ENCODE measurements at places on chromosomes 12 and 14.

GRCh38 chr12:63897931-63898330, 53.4 kb downstream of the SRGAP1 start:
- no peak for DNase-seq
- H3K27me3 ChIP-seq: no peaks in the 10 kb centered on the region
- no peak overlapping the region for H3K27ac ChIP-seq
- H3K4me1 ChIP-seq: no peaks in the 10 kb centered on the region

DNA sequence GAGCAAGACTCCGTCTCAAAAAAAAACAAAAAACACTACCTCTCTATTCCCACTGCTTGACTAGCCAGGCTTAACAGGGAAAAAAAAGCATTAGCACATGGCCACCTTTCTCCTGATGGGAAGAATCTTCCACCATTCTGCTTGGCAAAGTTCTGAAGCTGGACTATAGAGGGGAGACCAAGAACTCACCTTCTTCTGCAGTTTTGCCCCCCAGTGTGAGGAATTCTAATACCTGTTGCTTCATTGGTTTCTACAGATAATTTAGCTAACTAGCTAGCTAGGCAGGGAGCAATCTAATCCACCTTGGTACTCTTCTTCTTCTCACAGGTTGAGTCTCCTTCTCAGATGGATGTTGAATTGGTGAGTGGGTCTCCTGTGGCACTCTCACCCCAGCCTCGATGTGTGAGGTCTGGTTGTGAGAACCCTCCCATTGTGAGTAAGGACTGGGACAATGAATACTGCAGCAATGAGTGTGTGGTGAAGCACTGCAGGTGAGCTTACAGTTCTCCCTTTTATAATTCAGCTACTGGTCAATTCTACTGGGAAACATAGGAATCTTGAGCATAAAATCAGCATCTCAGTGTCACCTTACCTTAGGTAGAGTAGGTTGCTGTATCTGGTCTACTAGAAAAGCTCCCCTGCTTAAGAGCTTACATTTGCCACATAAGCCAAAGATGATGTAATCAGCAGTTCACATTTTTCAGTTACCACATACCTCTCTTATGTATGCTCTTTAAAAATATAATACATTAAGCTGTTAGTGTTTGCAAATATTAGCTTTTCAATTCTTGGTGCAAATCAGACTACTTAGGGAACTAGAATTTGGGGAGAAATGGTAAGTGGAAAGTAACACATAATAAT, 16.0 kb downstream of the METTL3 start:
- H3K27me3 ChIP-seq: no peaks in the 10 kb centered on the region
- H3K36me3 ChIP-seq: peaks cover 30% of the 10 kb centered on the region
- H3K27ac ChIP-seq: no peak overlapping the region
- H3K4me1 ChIP-seq: no peaks in the 10 kb centered on the region
- H3K4me3 ChIP-seq: no peak overlapping the region

- no peaks in the 10 kb centered on the region for H3K4me1 ChIP-seq
- DNase-seq: no peak
- H3K36me3 ChIP-seq: no peaks in the 10 kb centered on the region
- no peaks in the 10 kb centered on the region for H3K27me3 ChIP-seq
Measured at GRCh38 chr12:58177366-58177765, 236.0 kb downstream of the ATP23 start.

DNA sequence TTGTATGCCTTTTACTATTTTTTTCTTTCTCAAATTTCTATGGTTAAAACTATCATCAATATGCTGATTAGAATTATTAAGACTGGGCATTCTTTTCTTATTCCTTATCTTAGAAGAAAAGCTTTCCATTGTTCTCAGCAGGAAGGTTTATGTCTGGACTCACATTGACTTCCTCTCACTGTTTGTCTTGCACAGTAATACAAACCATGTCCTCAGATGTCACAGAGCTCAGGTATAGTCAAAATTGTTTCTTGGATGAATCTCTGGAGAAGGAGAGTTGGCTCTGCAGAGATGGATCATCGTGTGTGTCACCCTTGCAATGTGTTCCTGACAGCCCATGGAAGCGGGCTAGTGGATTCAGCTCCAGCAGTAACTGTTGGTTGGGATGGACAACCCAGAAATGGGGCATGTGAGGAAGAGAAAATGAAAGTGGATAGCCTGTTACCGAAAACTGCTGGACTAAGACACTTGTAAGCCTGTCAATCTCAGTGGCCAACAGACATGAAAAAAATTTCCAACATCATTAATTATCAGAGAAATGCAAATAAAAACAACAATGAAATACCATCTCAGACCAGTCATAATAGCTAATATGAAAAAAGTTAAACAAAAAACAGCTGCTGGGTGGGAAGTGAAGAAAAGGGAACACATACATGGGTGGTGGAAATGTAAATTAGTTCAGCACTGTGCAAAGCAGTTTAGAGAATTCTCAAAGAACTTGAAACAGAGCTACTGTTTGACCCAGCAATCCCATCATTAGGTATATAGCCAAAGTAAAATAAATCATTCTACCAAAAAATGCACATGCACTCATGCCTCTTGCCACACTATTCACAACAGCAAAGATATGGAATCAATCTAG, 967.8 kb downstream of the TMEM121 start:
- no peak overlapping the region for H3K4me3 ChIP-seq
- no peaks in the 10 kb centered on the region for H3K36me3 ChIP-seq
- no peak for DNase-seq
- no peak overlapping the region for H3K27ac ChIP-seq
